NCI-H69 (cell line): ENCODE measurements at places on chromosomes 7 and 10.

DNA sequence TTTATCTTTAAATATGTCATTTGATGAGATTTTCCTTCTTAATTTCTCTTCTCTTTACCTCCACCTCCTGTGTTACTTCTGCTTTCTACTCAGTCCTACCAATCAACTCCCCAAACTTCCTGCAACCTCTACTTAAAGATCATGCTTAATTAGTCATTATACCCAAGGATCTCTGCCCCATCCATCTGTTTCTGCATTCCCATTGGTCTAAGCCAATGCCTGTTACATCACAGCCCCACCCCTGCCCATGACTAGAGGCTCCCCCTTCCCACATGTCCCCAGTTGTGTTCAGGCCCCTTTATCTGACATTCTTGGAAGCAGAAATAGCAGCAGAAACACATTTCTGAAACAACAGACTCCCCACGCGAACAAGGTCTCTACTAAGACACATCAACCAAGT, 319.1 kb upstream of the NFE2L3 start:
- no peak for DNase-seq

GRCh38 chr10:122957474-122957873, 3.4 kb upstream of the C10orf88 start:
- DNase-seq = no peak

- DNase-seq = no peak
Observed at GRCh38 chr10:61655335-61655851, 7.3 kb upstream of the CABCOCO1 start.

- DNase-seq = no peak
Observed at GRCh38 chr7:26265065-26265464, 26.6 kb upstream of the SNX10 start.
